ENCODE measurements at places on chromosomes 2 and 18.

- DNase-seq, result peak; percentile 76
These were observed 1.0 kb downstream of the RTN4 start for GRCh38 chr2:55049043-55049820.

- no peak for DNase-seq
These were observed 9.3 kb upstream of the KCNE4 start for GRCh38 chr2:223042704-223043118.

DNA sequence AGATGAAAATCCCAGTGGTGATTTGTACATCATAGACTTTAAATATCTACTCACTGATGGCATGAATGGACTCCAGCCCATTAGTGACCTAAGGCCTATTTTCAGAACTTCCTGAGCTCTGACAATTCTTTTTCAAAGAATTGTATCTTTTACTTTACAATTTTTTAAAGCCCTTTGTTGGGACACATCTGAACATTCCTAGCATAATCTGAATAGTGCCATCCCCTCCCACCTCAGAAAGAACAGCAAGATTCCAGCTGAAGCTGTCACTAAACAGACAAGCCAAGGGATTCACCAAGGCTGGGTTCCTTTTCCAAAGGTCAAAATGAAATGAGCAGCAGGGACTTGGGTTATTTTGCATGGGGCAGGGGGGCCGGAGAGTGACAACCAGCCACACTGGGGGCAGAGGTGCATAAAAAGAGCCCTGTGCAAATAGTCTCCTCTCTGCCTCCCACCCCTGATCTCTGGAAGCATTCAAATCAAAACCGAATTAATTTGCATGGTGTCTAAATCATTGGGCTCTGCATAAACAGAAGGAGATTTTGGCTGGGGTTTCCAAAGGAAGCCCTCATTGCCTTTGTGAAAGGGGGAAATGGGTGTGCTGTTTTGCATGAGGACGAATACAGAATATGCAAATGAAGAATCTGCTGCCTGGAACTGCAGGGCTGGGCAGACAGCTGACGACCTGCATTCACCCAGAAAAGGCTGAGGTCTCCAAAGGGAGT, 17.2 kb downstream of the EPHA4 start:
- no peak for DNase-seq

DNA sequence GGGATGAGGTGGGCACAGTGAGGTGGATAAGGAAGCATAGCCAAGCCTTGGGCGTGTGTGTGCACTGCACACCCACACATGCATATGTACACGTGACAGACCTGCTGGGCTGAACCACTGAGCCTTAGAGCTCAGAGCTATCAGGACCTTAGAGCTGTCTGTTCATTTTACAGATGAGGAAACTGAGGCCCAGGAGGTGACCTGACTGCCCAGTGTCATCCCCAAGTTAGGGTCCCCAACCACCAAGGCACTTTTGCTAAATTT, 8.2 kb upstream of the SNED1 start:
- no peak for DNase-seq

DNA sequence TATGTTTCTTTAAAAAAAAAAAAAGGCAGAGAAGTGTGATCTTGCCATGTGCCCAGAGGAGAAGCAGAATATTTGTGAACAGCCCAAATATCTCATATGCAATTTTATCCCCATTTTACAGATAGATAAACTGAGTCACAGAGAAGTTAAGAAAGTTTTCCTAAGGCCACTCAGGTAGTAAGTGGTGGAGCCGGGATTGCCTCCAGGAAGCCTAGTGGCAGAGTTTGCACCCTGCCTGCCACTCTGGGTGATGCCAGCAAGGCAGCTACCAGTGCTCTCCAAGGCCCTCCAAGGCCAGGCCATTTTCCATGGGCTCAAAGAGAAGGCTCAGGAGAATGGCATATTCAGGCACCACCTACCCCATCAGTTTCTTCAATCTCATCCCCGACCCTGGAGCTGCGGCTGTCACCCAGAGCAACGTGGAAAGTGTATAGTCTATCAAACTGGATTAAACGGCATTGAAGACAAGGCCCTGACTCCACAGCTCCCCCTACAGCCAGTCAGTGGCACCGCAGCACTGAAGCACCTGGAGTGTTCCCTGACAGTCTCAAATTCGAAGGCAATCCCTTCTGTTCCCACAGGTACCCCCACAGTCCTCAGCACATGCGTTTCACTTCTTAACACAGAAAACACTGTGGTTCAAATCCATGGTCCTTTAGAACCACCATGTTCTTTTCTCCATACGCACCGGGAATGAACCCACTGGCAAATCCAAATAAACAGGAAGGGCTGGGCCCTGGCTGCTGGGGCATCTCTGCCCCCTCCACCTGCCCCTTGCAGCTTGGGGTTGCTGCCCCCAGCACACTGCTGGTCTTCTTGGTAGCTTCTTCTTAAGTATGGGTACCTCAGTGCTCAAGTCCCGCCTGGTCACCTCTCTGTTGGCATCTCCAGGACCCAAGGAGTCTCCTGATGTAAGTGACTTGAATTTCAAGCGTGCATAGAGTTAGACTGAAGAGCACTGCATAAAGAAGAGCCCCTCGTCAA, 175.3 kb downstream of the INHBB start:
- peak; percentile 62 for DNase-seq

- no peak for DNase-seq
These were observed 169.7 kb upstream of the SMAD2 start for GRCh38 chr18:48100165-48100575.

GRCh38 chr2:222837643-222838056, 23.2 kb upstream of the ACSL3 start:
- DNase-seq, result no peak

DNA sequence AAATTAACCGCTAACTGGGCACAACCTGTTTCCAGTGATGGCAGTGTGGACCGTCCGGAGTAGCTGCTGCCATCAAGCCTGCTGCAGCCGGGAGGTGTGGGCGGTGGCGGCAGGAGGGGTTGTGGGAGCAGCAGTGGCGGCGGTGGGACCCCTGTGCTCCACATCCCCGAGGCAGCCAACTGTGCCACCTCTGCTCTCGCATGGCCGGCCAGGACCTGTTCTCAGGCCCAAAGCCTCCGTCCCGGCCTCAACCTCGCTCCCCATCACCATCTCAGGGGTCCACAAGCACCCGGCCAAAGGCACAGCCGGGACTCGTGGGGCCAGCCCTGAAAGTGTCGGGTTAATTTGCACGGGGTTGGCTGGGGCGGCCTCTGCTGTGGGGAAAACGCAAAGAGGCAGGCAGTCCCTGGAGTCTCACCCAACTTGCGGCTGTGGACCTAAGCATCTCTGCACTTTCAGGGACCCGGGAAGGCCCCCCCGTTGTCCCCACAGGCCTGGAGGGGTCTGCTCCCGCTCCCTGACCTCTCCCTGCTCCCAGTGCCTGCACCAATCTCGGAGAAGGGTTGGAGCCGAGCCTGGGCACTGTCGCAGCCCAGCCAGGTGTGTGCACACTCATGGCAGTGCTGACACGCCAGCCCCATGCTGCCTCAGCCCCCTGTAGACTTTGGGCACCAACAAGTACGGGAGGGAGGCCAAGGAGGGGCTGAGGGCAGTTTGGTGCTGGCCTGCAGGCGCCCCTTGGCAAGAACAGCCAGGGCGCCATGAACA, 44.4 kb upstream of the PEX13 start:
- no peak for DNase-seq

GRCh38 chr2:73907840-73908452, 15.1 kb downstream of the ACTG2 start:
- DNase-seq, result peak; percentile 65

DNA sequence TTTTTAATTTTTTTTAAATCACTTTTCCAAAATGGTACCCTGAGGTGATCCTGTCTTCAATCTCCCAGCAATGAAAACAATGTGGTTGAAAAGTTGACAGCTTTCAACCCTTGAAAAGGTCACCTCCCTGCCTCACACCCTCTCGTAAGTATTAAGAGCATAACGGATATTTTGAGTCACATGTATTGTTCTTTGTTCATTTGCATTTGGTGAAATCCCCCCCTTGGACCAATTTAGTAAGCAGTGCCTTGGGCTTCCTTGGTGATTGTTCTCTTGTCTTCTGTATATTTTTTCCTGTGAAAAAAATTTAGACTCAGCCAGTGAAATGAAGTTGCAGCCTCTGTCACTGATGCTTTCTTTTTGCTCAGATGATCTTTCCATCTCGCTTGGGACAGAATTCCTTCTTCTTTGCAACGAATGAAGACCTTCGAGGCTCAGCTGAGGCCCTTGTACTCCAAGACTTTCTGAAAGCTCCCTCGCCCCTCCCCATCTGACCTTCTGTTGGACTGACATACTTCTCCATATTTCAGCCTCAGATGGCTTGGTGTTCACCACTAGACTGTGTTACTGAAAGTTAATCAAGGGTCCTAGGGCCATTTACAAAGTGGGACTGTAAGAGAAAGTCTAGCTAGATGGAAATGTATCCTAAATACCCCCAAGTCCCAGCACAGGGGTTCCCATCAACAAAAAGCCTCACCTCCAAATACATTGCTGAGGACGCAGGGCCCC, 158.4 kb downstream of the BCL2 start:
- no peak for DNase-seq

- DNase-seq, result no peak
These were observed 141.3 kb upstream of the FOSL2 start for GRCh38 chr2:28251337-28251736.

DNA sequence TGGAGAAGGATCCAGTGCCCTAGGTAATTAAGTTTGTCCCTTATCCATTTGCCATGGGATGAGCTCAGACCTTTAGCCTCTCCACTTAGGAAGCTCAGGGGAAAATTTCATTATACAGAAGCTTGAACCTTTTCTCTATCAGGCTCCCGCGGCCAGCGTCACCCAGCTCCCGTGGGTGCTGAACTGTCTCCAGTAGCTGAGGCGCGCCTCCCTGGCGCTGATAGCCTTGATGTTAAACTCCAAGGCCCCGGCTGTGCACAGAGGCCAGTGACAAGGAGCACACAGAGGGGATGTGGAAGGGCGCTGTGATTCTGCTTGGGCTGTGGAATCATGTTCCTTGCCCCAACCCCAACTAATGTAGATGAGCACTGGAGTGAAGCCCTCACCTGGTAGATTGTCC, 50.8 kb downstream of the NRP2 start:
- DNase-seq, result no peak

DNA sequence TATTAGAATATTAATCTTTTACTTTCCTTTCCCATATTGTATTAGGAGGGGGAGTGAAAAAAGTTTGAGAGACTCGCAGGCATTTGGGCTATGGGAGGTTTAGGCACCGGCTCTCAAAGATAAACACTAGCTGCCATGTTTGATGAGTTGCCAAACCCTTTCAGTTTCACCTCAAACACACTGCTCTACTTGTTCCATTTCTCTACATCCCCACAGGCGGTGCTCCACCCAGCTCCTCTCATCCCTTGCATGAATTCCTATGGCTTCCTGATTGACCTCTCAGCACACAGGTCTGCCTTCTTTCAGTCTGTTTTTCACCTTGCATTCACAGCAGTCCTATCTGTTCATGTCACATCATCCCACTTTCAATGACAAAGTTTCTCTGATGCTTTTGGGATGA, 65.7 kb downstream of the MEP1B start:
- no peak for DNase-seq

DNA sequence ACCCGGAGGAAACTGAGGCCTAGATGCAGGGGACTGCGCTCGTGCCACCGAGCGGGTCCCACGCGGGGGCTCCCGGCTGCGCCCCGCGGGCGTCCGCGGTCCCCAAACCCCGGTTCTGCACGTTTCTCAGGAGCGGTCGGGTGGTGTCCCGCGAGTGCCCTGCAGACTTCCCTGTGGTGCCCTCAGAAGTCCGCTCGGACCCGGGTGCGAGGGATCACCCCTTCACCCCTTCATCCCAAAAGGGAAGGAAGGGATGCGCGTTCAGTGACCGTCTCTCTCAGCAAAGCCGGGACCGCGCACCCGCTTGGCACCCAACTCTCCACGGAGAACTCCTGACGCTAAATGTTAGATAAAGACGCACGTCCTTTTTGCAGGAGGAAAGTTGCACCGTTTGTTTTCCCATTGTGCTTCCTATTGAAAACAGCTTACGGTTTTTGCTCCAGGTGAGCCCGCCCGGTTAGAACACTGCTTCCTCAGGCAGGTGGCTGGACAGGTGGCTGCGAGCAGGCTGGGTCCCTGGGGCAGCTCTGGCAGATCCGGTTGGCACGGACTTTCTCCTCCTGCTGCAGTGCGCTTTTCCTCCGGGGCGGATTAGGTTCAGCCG, 779 bp downstream of the DGKD start:
- no peak for DNase-seq

- DNase-seq, result no peak
These were observed 12.1 kb upstream of the TPO start for GRCh38 chr2:1400943-1401735.

- no peak for DNase-seq
These were observed 288.4 kb downstream of the PIEZO2 start for GRCh38 chr18:10860928-10861327.

DNA sequence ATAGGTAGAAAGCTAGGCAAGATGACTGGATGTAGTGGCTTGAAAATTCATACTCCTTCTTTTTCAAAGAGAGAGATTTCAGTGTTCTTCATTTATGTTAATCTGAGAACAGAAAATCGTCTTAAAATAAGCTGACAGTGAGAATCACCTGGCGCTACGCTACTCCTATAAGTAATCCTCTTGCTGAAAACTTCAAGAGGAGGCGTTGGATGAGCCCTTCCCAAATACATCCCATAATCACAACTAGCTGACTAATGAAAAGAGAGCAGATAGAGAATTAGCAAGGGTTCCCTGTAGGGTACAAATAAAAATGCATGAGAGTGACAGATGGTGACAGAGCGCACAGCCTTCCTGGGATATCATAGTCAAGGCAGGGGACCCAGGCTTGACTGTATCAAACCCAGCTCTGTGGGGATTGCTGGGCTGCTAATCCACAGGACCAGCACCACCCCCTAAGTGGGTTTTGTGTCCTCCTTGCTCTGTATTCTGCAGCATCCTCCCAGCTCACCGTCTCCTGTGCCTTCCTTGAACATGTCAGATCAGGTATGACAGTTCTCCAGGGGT, 280.2 kb downstream of the SP3 start:
- DNase-seq, result no peak

DNA sequence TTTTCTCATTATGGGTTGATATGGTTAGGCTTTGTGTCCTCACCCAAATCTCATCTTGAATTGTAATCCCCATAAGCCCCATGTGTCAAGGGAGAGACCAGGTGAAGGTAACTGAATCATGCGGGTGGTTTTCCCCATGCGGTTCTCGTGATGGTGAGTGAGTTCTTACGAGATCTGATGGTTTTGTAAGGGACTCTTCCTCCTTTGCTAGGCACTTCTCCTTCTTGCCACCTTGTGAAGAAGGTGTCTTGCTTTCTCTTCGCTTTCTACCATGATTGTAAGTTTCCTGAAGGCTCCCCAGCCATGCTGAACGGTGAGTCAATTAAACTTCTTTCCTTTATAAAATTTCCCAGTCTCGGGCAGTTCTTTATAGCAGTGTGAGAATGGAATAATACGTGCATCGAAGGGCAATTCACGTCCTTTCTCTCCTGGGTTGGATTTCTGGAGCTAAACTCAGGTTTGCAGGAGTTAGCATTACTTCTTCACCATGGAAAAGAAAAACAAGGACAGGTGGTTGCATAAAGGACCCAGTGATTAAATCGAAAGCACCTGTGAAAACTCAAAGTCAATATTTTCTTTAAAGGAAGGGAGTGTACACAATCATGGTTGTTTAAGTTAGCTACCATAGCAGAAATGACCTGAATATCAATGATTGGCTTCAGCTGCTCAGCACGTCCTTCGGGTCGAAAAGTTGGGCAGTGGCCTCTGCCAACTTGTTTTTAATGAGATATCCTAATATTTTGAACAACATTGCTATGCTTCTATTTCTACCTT, 54.1 kb downstream of the CDC42EP3 start:
- no peak for DNase-seq

All from HuH-7 (cell line).